IPS-NIHi11 (cell line): ENCODE measurements at places on chromosomes 16 and 17.

DNA sequence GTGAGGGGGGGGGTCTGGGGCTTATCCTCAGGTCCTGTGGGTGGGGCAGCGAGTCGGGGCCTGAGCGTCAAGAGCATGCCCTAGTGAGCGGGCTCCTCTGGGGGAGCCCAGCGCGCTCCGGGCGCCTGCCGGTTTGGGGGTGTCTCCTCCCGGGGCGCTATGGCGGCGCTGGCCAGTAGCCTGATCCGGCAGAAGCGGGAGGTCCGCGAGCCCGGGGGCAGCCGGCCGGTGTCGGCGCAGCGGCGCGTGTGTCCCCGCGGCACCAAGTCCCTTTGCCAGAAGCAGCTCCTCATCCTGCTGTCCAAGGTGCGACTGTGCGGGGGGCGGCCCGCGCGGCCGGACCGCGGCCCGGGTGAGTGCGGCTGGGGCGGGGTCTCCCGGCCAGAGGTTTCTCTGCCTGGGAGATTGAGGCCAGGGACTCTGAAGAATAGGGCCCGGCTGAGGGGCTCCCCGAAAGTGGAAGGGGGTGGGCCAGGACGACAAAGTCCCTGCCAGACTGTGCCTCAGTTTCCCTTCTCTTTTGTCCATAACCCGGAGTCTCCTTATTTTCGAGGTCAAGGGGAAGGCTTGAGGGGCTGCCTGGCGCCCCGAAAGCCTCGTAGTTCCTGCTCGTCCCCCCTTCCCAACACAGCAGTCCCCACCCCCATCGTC, at the start of gene FGF11:
TSS of gene FGF11 (plus strand) at position 51 of the 651 bp plus-strand sequence. CDS start at position 160, 109 bp downstream.
- DNase-seq = no peak

DNA sequence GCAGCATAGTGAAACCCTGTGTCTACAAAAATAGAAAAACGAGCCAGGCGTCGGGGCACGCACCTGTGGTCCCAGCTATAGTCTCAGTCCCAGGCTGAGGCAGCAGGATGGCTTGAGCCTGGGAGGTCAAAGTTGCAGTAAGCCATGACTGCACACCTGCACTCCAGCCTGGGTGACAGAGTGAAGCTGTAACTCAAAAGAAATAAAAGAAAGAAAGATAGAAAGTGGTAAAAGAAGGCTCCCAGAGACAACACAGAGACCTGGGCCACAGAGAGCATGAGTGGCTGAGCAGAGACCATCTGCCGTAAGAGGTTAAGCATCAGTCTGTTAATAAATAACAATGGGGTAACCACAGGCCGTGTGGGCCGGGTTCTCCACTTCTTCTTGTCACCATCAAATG, 15.3 kb upstream of the HEXD start:
- no peak for DNase-seq

DNA sequence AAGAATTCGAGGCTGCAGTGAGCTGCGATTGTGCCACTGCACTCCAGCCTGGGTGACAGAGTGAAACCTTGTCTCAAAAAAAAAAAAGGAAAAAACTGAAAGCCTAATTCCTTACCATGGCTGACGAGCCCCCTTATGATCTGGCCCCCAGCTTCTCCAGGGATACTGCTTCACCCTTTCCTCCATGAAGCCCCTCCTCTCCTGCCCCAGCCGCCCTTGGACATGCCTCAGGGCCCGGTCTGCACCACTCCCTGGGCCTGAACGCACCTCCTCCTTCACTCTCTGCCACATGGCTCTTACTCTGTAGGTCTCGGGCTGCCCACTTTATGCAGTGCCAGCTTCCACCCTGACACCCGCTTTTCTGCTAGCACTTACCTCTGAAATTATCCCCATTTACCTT, 65.3 kb downstream of the COG7 start:
- DNase-seq = no peak

DNA sequence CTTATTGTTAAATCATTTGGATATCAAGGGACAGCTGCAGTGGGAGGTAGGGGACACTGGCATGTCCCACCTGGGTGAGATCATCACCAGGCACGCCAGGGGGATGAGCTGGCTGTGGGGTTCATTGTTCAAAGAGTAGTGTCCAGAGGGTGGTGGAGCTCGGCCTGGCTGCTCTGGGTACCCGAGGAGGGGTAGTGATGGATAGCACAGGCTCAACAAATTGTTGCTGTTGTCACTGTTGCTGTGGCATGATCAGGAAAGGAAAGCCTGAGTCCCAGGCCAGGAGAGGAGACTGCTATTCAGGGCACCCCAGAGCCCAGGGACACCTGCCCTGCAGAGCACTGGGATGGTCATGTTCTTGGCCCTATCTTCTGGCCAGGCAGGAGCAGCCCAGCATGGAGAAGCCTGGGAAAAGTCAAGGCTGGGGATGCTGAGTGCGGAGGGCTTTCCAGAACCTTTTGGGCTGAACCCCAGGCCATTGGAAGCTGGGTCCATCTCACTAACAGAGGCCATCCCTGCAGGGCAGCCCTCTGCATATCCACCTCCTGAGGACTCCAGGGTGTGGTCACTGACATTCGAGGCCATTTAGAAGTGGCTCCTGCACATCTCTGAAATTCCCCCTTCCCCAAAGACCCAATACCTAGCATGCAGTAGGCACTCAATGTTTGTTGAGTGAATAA, 12.1 kb downstream of the BEAN1 start:
- DNase-seq = no peak

GRCh38 chr16:67395105-67395457, 1.8 kb upstream of the TPPP3 start:
- no peak for DNase-seq

- peak; percentile 61 for DNase-seq
Measured at GRCh38 chr17:78925662-78926555, 722 bp upstream of the TIMP2 start.

GRCh38 chr17:34879146-34879545, 82.1 kb downstream of the CCT6B start:
- no peak for DNase-seq

- DNase-seq = no peak
Measured at GRCh38 chr17:78232859-78233173, 1.4 kb downstream of the TMEM235 start.

GRCh38 chr16:57105184-57105583, 12.8 kb downstream of the CPNE2 start:
- no peak for DNase-seq

DNA sequence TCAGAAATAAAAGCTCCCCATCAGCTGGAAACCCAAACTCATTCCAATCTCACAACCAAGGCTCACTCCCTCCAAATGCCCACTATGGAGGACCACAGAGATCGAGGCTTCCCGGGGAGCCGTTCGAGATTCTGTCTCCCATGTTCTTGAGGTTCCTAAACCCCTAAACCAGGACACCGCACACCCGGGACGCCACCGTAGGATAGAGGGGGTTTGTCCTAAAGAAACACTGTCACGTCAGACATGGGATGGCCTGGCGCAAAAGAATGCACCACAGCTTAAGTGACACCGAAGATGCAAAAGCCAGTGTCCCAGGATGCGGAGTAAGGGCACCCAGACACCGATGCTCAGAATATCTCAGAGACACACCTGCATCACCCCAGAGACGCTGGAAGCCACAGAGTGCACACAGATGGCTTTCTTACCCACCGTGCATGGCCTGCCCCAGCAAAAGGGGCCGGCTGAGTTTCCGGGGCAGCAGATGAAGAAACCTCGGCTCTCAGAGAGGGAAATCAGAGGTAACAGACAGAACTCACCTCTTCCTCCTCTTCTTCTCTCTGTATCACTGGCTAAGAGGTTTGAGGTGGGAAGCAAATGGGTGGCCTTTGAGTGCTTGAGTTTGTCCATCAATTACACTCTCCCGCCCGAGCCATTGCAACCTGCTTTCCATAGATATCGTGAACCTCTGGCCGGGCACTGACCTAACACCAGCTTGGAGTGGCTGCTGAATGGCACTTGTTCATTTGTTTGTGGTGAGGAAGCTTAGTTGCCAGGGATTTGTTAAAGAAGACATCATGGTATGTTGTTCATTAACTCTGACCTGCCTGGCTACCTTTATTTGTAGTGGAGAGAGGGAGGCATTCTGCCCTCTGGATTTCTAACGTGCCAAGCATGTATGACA, 65.1 kb upstream of the TNRC6C start:
- no peak for DNase-seq

DNA sequence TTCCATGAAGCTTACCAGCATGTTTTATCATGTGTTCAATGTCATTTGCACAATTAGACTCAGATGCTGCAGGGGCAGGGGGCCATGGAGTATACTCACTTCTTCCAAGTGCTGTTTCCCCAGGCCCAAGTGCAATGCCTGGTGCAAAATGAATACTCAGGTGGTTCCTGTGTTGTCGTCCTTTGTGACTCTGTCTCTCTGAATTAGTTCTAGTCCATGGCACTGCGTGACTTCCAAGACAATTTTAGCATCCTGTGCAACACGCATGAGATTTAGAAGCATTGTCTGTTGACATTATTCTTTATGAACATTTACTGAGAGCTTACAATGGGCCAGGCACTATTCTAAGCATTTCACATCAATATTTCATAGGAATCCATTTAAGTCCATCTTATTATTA, 769.7 kb upstream of the RBFOX1 start:
- DNase-seq = no peak

GRCh38 chr17:41917192-41917591, 1.6 kb downstream of the ACLY start:
- DNase-seq = no peak

DNA sequence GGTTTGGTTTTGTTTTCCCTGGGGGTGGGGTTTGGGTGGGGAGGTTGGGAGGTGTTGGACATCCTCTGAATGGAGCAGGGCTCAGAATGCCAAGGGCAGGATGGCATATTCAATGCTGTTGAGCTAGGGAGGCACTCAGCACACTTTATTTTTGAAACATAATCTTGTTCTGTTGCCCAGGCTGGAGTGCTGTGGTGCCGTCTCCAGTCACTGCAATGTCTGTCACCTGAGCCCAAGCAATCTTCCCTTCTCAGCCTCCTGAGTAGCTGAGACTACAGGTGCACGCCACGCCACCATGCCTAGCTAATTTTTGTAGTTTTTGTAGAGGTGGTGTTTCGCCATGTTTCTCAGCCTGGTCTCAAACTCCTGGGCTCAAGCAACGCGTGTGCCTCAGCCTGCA, 186.1 kb downstream of the RPTOR start:
- DNase-seq = no peak

DNA sequence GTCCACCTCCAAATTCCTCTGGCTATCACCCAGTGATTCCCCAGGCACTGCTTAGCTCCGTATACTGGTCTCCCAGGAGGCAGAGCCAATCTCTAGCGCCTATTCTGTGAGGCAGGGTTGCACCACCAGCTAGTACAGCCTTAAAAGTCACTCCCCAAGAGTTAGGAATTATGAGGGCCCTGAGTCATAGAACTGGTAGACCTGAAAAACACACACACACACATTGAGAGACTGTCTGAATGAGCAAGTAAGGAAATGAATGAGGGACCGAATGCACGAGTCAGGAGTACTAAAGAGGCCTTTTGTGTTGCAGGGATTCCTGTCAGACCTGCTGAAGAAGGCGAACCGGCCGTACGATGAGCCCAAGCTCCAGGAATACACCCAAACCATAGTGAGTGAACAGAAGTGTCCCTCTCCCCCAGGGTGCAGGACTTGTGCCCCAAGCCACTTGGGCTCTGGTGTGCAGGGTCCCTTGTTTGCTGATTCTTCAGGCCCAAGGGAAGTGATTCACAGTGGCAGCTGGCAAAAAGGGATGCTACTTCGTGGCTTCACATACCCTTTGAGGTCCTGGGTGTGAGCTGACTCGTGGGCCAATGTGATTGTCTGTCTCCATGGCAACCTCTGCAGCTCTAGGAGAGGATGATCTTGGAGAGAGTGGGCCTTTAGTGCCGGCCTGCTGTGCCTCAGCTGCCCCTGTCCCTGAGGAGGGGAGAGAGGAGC, 24.7 kb downstream of the CALB2 start:
- DNase-seq = peak; percentile 34

DNA sequence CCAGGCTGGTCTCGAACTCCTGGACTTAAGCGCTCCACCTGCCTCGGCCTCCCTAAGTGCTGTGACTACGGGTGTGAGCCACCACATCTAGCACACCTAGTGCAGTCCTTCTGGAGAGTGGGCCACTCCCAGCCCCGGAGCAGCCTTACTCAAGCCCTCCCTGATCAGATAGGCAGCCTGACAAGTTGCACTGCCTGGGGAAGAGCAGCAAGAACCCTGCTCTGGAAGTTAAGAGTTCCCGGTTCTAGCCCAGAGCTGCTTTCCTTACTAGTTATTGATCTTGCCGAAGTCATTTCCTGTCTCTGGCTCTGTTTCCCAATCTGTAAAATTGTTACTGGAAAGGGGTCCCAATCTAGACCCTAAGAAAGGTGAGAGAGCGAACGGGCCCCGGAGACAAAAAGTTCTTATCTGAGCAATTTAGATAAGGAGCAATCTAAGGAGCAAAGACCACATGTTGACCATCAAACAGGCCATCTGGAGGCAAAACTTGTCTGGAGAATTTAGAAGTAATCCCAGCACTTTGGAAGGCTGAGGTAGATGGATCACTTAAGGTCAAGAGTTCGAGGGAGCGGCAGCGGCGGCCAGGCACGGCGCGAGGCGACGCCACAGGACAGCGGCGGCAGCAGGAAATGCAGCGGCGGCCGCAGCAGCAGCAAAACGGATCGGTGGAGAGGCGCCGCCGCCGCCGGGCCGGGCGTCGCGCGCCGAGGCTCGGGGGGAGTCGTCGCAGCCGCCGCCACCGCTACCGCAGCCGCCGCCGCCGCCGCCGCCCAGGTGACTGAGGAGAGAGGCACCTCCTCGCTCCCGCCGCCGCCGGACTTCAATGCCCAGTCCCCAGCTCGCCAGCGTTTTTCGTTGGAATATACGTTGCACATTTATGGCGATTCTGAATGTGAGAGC, 4.3 kb upstream of the NAGLU start:
- peak; percentile 69 for DNase-seq

GRCh38 chr17:72840019-72840418, 252.5 kb downstream of the SLC39A11 start:
- DNase-seq = no peak

GRCh38 chr16:4982056-4982867, 24.1 kb downstream of the SEC14L5 start:
- DNase-seq = no peak

DNA sequence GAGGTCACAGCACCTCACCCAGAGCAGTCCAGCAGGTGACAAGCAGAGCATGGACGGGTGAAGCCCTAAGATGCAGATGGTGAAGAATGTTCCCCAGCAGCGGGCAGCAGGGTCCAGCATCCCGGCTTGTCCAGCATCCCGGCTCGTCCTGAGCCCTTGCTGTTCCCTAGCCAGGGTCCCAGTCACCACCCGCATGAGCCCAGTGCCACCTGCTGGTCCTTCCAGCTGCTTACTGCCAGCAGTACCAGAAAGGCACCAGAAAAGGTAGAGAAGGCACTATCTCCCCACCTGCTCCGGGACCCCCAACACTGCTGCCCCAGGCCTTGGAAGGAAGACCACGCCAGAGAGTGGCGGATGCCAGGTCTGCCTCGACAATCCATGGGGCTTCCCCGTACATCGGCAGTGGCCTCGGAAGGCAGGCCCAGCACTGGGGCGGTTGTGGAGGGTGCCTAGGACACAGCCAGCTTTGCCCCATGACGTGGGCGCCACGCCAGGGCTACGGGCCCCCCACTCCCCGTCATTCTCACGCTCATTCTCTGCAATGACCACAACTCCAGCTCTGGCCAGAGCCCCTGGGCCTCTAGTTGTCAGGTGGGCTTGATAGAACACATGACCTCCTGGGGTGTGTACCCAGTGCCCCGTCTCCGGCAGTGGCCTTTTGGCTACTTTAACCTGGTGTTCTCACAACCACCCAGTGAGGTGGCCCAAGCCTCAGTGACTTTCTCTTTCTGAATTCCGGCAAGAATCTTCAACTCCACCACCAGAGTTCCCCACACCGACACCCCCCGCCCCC, 1.4 kb downstream of the CENPX start:
- DNase-seq = peak; percentile 42
